Endodermal cell (in vitro differentiated cells): ENCODE measurements at places on chromosomes 6 and 20.

DNA sequence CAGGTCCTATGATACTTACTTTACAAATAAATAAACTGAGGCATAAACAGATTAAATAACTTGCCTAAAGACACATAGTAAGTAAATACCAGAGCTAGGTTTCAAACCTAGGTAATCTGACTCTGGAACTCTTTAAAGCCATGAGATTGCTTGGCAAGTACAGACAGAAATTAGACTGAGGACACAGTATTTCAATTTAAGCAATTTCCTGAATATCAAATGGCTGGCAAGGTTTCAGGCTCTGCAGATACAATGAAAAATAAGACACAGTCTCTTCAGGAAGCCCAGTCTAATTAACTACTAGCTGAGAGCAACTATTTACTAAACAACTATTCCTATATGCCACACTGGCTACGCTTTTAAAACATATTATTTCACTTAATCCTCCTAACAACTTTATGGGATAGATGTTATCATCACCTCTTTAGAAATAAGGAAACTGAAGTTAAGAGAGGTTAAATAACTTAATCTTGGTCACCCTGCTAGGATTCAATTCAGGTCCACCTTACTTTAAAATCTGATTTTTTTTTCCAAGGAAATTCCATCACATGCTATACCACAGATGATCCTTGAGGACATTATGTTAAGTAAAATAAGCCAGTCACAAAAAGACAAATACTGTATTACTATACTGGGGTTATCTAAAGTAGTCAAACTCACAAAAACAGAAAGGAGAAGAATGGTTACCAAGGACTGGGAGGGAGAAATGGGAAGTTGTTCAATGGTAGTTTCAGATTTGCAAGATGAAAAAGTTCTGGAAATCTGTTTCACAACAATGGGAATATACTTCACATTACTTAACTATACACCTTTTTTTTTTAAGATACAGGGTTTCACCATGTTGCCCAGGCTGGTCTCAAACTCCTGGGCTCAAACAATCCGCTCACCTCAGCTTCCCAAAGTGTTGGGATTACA lies 4.1 kb downstream of the TRPC4AP start:
- H3K4me3 ChIP-seq, result no peak overlapping the region
- no peaks in the 10 kb centered on the region for H3K4me1 ChIP-seq
- H3K36me3 ChIP-seq, result peaks cover 10% of the 10 kb centered on the region
- DNase-seq, result no peak
- no peaks in the 10 kb centered on the region for H3K27me3 ChIP-seq

DNA sequence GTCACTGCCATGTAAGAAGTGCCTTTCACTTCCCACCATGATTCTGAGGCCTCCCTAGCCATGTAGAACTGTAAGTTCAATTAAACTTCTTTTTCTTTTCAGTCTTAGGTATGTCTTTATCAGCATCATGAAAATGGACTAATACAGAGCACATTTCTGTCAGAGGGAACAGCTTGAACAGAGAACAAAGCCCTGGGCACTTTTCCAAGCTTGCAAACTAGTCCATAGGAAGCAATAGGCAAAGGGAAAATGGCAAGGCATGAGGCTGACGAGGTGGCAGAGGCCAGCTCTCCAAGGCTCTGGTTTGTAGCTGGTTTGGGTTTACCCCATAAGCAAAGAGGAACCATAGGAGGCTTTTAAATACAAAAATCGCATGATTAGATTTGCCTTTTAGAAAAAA lies 185.1 kb upstream of the HDDC2 start:
- H3K27ac ChIP-seq, result no peak overlapping the region
- H3K27me3 ChIP-seq, result no peaks in the 10 kb centered on the region
- H3K4me1 ChIP-seq, result no peaks in the 10 kb centered on the region
- no peak overlapping the region for H3K4me3 ChIP-seq
- DNase-seq, result no peak

GRCh38 chr6:108626777-108627176 lies 66.1 kb downstream of the FOXO3 start:
- H3K36me3 ChIP-seq, result no peaks in the 10 kb centered on the region
- H3K27ac ChIP-seq, result no peak overlapping the region
- no peaks in the 10 kb centered on the region for H3K27me3 ChIP-seq
- H3K4me1 ChIP-seq, result peaks cover 3% of the 10 kb centered on the region

- no peak for DNase-seq
- H3K27ac ChIP-seq, result peak overlapping the region; percentile 93
- peaks cover 31% of the 10 kb centered on the region for H3K27me3 ChIP-seq
These were observed 3.0 kb downstream of the VSTM2L start for GRCh38 chr20:37905671-37906613.

DNA sequence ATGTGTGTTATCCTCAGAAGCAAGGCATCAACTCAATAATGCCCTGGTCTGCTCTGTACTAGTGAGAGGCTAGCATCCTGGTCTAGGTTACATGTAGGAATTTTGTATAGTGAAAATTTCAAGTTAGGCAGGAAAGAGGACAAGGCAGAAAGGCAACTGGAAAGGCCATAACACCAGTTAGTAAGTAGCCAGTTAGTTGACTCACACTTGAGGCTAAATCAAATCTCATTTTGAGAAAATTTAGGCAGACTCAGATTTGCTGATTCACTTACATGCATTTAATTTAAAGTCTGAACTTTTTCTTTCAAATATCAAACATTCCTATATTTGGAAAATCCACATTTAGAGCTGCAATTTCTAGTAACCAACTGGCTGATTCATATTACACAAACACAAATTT lies 184.5 kb upstream of the TCF21 start:
- no peaks in the 10 kb centered on the region for H3K36me3 ChIP-seq
- H3K4me3 ChIP-seq, result no peak overlapping the region

DNA sequence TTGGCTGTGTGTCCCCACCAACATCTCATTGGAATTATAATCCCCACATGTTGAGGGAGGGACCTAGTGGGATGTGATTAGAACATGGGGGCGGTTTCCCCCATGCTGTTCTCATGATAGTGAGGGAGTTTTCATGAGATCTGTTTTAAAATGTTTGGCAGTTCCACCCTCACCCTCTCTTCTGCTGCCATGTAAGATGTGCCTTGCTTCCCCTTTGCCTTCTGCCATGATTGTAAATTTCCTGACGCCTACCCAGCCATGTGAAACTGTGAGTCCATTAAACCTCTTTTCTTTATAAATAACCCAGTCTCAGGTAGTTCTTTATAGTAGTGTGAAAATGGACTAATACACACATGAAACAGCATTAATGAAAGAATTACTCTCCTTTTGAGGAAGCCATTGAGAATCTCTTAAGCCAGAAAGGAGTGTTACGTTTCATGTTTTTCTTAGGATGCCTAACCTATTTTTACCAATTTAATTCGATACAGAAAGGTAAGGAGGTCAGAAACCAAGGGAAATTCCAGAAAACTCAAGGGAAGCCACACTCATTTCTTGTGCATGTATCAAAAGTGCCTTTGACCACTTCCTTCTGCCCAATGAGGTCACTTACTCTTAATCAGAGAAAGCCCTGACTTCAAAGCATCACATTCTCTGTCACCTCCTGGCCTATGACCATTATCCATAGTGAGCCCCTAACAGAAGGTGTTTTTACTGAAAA lies 24.7 kb upstream of the HINT3 start:
- no peak overlapping the region for H3K4me3 ChIP-seq
- DNase-seq, result no peak
- H3K27ac ChIP-seq, result no peak overlapping the region
- no peaks in the 10 kb centered on the region for H3K36me3 ChIP-seq

DNA sequence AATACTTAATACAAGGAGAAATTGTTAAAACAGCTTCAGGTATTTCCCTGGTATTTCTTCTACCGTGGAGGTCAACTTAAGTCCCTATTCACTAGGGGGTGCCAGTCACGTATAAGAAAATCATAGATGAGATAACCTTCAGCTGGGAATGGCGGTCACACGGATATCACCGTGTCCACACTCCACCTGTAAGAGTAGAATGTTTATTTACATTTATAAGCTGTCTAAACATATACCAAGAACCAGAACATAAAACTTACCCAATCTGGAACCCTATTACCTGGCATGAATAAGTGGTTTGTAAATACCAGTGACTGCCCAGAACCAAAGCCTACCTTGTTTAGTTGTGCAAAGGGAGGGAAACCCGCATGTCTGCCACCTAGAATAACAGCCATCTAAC lies 1.9 kb upstream of the ELOVL4 start:
- no peaks in the 10 kb centered on the region for H3K4me1 ChIP-seq
- no peak overlapping the region for H3K4me3 ChIP-seq
- no peaks in the 10 kb centered on the region for H3K36me3 ChIP-seq
- peak; percentile 85 for DNase-seq
- H3K27me3 ChIP-seq, result peaks cover 6% of the 10 kb centered on the region

- H3K27ac ChIP-seq, result no peak overlapping the region
- H3K4me3 ChIP-seq, result no peak overlapping the region
- H3K36me3 ChIP-seq, result no peaks in the 10 kb centered on the region
- H3K4me1 ChIP-seq, result peaks cover 3% of the 10 kb centered on the region
- no peak for DNase-seq
These were observed 14.6 kb downstream of the TXLNB start for GRCh38 chr6:139277161-139277560.

- no peaks in the 10 kb centered on the region for H3K4me1 ChIP-seq
- H3K4me3 ChIP-seq, result no peak overlapping the region
- no peaks in the 10 kb centered on the region for H3K27me3 ChIP-seq
- H3K36me3 ChIP-seq, result no peaks in the 10 kb centered on the region
These were observed 134.8 kb upstream of the INSM1 start for GRCh38 chr20:20233041-20233514.

- no peak overlapping the region for H3K27ac ChIP-seq
- peak overlapping the region; percentile 71 for H3K4me3 ChIP-seq
- H3K27me3 ChIP-seq, result no peaks in the 10 kb centered on the region
- peak; percentile 89 for DNase-seq
These were observed 2.1 kb upstream of the LAMA5 start for GRCh38 chr20:62368976-62369814.

DNA sequence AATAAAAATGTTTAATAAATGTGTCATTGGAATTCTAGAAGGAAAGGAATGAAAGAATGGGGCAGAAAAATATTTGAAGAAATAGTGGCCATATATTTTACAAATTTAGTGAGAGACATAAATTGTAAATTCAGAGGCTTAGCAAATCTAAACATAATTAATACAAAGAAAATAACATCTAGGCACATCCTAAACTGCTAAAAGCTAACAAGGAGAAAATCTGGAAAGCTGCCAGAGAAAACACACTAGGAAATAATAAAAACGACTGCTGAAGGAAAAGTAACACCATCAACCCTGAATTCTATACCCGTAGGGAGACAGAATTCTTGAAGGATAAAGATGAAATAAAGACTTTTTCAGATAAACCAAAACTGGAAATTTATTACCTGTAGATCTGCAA lies 23.8 kb downstream of the CYB5R4 start:
- no peaks in the 10 kb centered on the region for H3K27me3 ChIP-seq
- peaks cover 6% of the 10 kb centered on the region for H3K4me1 ChIP-seq
- no peak overlapping the region for H3K4me3 ChIP-seq
- no peak overlapping the region for H3K27ac ChIP-seq

- DNase-seq, result no peak
- H3K27me3 ChIP-seq, result no peaks in the 10 kb centered on the region
- no peak overlapping the region for H3K27ac ChIP-seq
- no peaks in the 10 kb centered on the region for H3K4me1 ChIP-seq
- no peak overlapping the region for H3K4me3 ChIP-seq
These were observed 256.5 kb upstream of the PRND start for GRCh38 chr20:4465212-4465611.

GRCh38 chr6:88368071-88368787 lies 202.1 kb upstream of the CNR1 start:
- H3K36me3 ChIP-seq, result no peaks in the 10 kb centered on the region
- no peaks in the 10 kb centered on the region for H3K27me3 ChIP-seq
- H3K4me1 ChIP-seq, result no peaks in the 10 kb centered on the region
- DNase-seq, result no peak
- H3K27ac ChIP-seq, result no peak overlapping the region
- H3K4me3 ChIP-seq, result no peak overlapping the region

DNA sequence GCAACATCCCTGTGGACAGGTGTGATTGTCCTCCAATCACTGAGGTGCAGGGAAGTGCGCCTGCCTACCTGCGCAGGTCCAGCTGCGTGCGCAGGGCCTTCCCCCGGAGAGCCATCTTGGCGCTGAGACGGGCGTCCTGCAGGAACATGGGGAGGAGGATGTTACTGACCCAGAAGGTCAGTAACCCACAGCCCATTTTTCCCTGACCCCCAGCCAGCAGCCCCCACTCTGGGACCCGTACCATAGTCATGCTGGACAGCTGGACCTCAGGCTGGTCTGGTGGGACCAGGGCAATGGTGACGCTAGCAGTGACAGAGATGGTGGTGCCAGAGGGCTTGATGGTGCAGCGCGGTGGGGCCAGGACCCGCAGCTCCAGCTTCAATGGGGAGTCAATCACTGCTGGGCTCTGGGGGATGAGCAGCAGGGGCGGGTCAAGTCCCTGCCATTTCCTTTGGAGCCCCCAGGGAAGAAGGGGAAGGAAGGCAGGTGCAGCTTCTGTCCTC lies 9.7 kb downstream of the PLTP start:
- H3K4me1 ChIP-seq, result no peaks in the 10 kb centered on the region
- H3K27ac ChIP-seq, result no peak overlapping the region
- H3K36me3 ChIP-seq, result peaks cover 79% of the 10 kb centered on the region
- no peaks in the 10 kb centered on the region for H3K27me3 ChIP-seq

- H3K36me3 ChIP-seq, result peaks cover 5% of the 10 kb centered on the region
- H3K4me3 ChIP-seq, result no peak overlapping the region
- DNase-seq, result no peak
- H3K4me1 ChIP-seq, result no peaks in the 10 kb centered on the region
- H3K27ac ChIP-seq, result no peak overlapping the region
- H3K27me3 ChIP-seq, result no peaks in the 10 kb centered on the region
These were observed 340.9 kb downstream of the ESR1 start for GRCh38 chr6:152148412-152148811.

DNA sequence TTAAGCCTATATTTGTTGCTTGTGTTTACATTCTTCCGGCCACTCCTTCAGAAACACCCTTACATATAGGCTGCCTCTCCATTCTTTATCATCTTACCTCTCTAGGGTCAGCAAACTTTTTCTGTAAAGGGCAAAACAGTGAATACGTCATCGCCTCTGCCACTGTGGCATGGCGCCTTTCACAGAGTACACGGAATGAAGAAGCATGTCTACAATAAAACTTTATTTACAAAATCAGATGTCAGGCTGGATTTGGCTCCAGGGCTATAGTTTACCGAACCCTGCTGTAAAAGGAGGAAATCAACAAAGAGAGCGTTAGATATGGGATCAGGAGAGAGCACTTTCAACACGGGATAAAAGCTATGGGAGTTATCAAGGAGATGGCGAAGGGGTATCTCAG lies 9.3 kb upstream of the NCR2 start:
- no peaks in the 10 kb centered on the region for H3K4me1 ChIP-seq
- H3K27ac ChIP-seq, result no peak overlapping the region
- DNase-seq, result no peak
- H3K36me3 ChIP-seq, result no peaks in the 10 kb centered on the region

GRCh38 chr20:62795023-62795761 lies 1.1 kb upstream of the MRGBP start:
- DNase-seq, result peak; percentile 82
- no peak overlapping the region for H3K27ac ChIP-seq
- H3K4me3 ChIP-seq, result peak overlapping the region; percentile 77
- H3K36me3 ChIP-seq, result peaks cover 19% of the 10 kb centered on the region
- peaks cover 16% of the 10 kb centered on the region for H3K27me3 ChIP-seq
- peaks cover 4% of the 10 kb centered on the region for H3K4me1 ChIP-seq

- no peaks in the 10 kb centered on the region for H3K27me3 ChIP-seq
- no peaks in the 10 kb centered on the region for H3K4me1 ChIP-seq
- DNase-seq, result no peak
- peaks cover 69% of the 10 kb centered on the region for H3K36me3 ChIP-seq
- H3K4me3 ChIP-seq, result no peak overlapping the region
These were observed 78.9 kb downstream of the GINS1 start for GRCh38 chr20:25486377-25486776.
